ENCODE measurements at places on chromosomes 13 and 19.

- DNase-seq = no peak
Measured at GRCh38 chr13:21934284-21934683, 263.4 kb downstream of the FGF9 start.

- DNase-seq = no peak
Measured at GRCh38 chr19:46186717-46187101, 38.7 kb downstream of the IGFL2 start.

GRCh38 chr13:64274481-64275217 lies 2859.0 kb upstream of the PCDH20 start:
- DNase-seq = no peak

DNA sequence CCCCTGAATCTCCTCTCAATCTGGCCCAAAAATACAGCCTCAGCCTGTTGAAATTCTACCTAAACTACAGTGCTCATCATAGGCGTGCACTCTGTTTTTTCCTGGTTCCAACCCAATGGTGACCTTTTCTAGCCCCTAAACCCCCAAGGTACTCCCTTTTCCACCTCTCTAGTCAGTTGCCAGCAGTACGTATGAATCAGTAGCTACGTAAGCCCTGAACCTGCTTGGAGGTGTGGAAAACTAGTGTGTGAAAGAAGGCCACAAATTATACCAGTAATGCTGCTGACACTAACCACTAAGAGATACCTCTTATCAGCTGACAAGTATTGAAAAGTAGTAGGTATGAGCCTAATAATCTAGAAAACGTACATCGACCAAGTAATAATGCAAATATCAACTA lies 60.9 kb downstream of the FOXO1 start:
- DNase-seq = no peak

DNA sequence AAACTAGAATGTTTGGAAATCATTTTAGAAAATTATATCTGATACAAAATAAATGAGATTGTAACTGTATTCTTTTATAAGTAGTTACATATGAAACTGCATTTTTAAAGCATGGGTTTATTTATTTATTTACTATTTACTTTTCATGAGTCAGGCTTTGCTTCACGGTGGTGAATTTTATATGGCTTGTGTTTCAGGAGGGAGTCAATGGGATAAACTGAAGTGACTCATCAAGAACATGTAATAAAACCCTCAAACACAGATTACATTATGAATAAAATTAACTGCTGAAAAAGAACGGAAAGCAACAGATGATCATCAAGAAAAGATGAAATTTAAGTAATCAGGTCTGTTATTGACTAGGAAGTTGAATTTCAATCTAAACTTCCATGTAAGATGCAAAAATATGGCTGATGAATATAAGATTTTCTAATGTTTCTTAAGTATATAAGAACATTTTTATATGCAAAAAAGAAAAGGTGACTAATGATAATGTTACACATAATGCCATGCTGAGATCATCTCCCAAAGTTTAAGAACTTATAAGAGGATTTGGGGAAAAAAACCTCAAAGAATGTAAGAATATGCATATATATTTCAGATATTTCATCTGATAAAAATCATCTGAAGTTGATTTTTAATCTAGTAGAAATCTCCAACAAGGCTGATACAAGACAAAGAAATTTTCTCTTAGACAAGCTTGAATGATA lies 383.6 kb downstream of the SLITRK1 start:
- DNase-seq = no peak

- DNase-seq = no peak
Measured at GRCh38 chr13:34004676-34005075, 186.7 kb downstream of the RFC3 start.

DNA sequence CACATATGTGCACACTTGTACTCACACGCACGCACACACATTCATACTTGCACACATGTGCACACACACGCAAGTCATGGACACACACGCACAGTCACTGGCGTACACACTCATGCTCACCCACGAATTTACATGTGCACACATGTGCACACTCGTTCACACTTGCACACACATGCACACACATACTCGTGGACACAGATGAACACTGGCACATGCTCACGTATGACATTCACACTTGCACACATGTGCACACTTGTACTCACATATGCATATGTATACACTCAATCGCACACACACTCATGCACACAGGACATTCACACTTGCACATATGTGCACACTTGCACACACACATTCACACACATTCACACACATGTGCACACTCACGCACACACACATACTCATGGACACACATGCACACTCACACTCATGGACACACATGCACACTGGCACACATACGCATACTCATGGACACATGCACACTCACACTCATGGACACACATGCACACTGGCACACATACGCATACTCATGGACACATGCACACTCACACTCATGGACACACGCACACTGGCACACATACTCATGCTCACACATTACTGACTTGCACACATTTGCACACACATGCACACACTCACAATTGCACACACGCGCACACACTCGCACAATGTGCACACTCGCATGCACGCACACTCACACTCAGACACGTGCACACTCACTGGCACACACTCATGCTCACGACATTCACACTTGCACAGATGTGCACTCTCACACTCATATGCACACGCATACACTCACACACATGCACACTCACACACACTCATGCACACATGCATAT lies 9.5 kb downstream of the SBK2 start:
- DNase-seq = no peak

DNA sequence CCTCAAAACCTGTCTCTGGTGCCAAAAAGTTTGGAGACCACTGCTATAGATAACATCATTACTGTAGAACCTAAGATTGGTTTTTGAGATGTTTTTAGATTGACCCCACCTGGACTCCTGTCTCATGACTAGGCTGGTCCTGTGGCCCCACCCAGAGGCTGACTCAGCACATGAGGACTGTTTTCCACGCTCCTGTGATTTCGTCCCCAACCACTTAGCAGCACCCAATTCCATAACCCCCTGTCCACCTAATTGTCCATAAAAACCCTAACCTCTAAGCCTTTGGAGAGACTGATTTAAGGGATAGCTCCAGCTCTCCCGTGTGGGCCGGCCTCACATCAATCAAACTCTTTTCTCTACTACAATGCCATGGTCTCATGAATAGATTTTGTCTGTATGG lies 25.6 kb upstream of the GAS6 start:
- no peak for DNase-seq

- DNase-seq = no peak
Measured at GRCh38 chr13:76677043-76677442, 209.2 kb downstream of the KCTD12 start.

- no peak for DNase-seq
Measured at GRCh38 chr13:79492918-79493594, 12.1 kb downstream of the NDFIP2 start.

- DNase-seq = peak; percentile 11
Measured at GRCh38 chr19:10290876-10291553, 1.3 kb downstream of the ICAM5 start.

GRCh38 chr13:79435561-79435990 lies 29.5 kb upstream of the RBM26 start:
- DNase-seq = no peak

GRCh38 chr13:20370815-20371421 lies 138.8 kb upstream of the GJB6 start:
- DNase-seq = no peak

DNA sequence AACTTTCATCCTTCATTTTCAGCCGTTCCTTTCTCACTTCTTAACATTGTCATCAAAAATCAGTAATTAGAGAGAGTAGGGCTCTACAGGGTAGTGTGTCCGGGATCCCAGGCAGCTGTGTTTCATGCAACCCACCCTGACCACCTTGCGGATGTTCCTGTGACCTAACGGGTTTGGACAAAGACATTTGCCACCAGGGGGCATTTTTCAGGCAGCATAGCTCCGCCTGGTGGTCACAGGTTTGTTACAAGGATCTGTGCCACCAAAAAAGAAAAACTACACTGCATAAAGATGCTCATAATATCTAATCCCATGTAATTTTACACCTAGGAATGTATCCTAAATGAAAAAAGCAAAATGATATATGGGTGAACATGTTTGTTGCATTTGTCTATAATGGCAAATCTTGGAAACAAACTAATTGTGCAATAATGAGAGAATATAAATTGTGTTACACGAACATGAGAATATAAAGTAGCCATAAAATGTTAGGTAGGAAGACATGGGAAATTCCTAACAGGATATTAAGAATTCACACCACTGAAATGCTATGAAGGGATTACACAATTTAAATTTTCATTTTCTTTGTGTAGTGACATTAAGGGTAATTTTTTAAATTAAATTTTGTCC lies 123.0 kb downstream of the SLC7A1 start:
- DNase-seq = peak; percentile 45

DNA sequence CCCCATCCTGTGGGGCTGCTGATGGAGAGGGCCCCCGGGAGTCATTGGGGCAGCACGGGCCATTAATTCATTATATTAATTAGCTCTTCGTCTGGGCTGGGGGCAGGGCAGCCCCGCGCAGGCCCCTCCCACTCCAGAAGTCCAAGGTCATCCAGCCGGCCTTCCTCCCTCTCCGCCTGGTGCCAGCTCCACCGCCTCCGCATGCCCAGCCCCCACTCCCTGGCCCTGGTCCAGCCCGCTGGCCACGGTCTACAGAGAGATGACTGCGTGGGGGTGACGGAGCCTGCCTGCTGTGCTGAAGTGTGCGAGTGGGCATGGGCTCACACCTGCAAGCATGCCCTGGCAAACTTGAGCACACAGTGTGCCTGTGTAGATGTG lies 8.8 kb downstream of the IGLON5 start:
- no peak for DNase-seq

- DNase-seq = no peak
Measured at GRCh38 chr13:73857106-73857505, 277.1 kb downstream of the KLF12 start.

DNA sequence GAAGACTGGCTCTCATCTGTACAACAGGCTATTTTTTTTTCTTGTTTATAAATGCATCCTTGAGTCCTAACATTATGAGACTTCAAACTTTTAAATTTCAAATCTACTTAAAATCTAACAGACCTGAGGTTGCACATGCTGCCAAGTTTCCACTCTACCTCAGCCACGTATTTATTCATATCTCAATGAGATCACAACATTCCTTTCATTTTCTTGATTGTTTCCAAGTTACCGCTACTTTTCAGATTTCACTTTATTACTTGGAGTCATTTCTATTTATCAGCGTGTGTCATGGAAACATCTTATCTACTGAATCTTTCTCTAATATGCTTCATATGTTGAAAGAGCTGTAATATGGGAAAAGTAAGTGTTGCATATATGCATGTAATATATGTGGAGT lies 1257.5 kb upstream of the ATXN8OS start:
- no peak for DNase-seq

- DNase-seq = no peak
Measured at GRCh38 chr13:73228546-73228945, 169.7 kb downstream of the KLF5 start.

DNA sequence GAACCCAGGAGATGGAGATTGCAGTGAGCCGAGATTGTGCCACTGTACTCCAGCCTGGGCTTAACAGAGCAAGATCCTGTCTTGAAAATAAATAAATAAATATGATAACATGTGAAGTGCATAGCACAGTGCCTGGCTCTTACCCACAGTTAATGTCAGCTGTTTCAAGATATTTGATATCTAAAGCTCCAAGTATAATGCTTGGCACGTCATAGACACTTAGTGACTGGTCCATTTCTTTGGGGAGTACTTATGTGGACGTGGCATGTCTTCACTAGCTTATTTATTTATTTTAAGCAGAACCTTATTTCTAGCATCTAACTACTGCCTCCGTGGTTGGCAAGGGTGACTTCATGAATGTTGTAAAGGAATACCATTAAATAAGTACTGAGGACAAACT lies 18.8 kb downstream of the GARRE1 start:
- no peak for DNase-seq

DNA sequence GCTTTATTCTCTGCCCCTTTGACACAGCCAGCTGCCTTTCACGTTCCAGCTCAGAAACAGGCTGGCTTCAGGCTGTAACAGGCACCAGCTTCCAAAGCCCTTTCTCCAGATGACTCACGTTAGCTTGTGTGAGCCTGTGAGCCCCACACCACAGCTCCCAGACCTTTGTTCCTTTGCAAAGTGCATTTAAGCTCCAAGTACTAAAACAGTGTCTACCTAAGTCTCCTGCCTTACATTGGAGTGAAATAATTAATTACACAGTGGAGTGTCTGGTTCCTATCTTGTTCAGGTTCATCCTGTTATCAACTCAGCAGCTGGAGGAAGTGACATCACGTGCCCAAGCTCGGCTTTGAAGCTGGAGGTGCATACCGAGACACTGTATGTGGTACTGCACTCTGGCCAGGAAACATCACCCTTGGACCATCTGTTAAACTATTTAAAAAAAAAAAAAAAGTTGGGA lies 475.8 kb downstream of the FOXO1 start:
- DNase-seq = no peak

- no peak for DNase-seq
Measured at GRCh38 chr19:33048806-33049676, 15.6 kb downstream of the RHPN2 start.

GRCh38 chr13:80386592-80386991 lies 45.7 kb upstream of the SPRY2 start:
- DNase-seq = no peak

- DNase-seq = peak; percentile 71
Measured at GRCh38 chr19:18401580-18402112, 4.2 kb upstream of the LRRC25 start.

DNA sequence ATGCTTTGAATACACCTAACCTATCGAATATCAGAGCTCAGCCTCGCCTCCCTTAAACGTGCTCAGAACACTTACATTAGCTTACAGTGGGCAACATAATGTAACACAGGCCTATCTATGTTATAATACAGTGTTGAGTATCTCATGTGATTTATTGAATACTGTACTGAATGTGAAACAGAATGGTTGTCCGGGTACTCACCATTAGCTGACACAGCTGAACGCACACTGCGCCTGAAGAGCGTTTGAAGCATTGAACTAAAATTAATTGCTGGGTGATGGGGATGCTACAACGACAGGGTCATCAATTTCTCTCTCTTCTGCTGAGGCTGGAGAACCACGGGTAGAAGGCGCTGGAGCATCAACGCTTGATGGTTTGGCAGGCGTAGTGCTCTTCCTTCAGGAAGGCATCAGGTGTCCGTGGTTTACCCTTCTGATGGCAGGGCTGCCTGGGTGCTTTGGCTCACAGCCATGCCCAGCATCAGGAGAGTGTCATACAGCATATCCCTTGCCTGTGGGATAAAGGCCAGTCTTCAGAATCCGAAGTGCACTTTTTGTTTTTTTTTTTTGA lies 46.9 kb upstream of the UBE2L5 start:
- DNase-seq = no peak

GRCh38 chr13:84844473-84844872 lies 954.7 kb downstream of the SLITRK6 start:
- DNase-seq = no peak

Measured in KG1 (cell line).